ENCODE measurements at places on chromosomes 12 and 14.
A peak's percentile ranks its signal among the peaks of the same experiment; 100 is the strongest.

- DNase-seq: no peak
Observed at GRCh38 chr14:103423050-103423461, 37.8 kb downstream of the MARK3 start.

DNA sequence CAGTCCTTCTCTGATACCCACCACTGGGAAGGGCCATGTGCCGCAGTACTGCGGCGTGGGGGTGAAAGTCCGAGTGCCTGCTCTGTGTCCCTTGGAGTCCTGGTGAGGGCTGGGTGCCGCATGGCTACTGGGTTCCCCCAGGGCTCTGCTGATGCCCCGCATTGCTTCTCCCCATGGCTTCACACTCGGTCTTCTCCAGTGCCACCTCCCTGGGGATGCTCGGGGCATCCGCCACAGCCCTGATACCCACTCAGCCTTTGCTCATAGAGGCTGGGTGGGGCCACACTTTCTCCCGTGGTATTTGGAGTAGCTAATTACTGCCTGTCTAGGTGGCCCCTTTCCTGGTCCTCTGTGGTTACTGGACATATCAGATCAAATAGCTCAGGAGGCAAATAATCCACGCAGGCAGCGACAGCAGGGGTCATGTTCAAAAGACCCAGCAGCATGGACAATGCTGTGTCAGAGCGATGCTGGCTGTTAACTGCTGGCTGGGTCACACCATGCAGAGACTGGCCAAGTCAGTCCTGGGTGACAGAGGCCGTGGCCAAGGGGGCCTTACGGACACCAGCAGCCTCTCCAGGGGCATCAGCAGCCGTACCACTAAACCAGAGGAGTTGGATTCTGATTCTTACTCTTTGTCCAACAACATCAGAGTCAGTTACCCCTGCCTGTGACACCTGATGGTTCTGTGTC, 106.5 kb downstream of the ADGRD1 start:
- no peak for DNase-seq

DNA sequence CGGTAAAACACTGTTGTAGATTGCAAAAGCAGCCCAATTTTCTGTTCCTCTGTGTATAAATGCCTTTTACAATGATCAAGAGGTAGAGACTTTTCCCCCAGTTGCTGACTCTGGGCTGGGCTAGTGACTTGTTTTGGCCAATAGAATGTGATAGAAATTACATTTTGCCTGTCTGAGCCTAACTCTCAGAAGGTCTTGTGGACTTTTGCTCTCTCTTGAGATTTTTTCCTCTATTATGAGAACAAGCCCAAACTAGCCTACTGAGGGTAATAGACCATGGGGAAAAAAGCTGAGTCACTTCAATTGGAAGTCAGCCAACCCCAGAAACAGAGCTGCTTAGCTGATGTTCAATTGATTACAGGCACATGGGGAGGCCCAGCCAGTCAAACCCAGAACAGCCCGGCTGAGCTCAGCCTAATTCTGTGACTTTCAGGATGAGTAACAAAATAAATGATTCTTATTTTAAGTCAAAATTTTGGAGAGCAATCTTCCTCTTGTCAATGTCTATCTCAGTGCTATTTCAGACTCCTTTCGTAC, 61.4 kb downstream of the MYF5 start:
- DNase-seq: peak; percentile 60

GRCh38 chr12:25906651-25907340, 51.7 kb upstream of the RASSF8 start:
- DNase-seq: no peak

Data from hematopoietic multipotent progenitor cell treated with erythropoietin and hydrocortisone succinate and interleukin-3 and kit ligand, for 15 days (in vitro differentiated cells).